ENCODE measurements at places on chromosomes 16 and 17. TPM values are rescaled to one million over a fixed set of nuclear protein-coding genes. Genes with fewer than 3 reads are reported as not detected.

GRCh38 chr17:47692895-47693730 lies 848 bp upstream of the TBKBP1 start:
- peak; percentile 43 for DNase-seq

DNA sequence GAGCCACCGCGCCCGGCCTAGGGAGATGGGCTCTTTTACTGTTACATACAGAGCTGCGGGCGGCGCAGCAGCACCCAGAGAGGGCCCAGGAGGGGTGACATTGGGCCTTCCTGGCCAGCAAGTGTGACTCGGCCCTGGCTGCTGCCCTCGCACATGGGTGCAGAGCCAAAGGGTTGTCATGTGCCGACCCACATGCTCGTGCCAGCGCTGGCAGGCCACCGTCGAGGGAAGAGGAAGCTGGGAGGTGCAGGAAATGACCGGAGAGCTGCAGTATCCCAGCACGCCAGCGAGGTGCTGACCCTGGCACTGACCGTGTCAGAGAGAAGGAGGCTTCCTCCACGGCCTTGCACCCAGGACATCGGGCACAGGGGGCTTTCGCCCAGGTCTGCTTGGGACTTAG lies 8.0 kb downstream of the ENDOV start:
- no peak for DNase-seq

- no peak for DNase-seq
Observed at GRCh38 chr16:75287708-75288107, 36.3 kb upstream of the BCAR1 start.

GRCh38 chr16:12700161-12700560 lies 103.5 kb downstream of the CPPED1 start:
- DNase-seq, result no peak

DNA sequence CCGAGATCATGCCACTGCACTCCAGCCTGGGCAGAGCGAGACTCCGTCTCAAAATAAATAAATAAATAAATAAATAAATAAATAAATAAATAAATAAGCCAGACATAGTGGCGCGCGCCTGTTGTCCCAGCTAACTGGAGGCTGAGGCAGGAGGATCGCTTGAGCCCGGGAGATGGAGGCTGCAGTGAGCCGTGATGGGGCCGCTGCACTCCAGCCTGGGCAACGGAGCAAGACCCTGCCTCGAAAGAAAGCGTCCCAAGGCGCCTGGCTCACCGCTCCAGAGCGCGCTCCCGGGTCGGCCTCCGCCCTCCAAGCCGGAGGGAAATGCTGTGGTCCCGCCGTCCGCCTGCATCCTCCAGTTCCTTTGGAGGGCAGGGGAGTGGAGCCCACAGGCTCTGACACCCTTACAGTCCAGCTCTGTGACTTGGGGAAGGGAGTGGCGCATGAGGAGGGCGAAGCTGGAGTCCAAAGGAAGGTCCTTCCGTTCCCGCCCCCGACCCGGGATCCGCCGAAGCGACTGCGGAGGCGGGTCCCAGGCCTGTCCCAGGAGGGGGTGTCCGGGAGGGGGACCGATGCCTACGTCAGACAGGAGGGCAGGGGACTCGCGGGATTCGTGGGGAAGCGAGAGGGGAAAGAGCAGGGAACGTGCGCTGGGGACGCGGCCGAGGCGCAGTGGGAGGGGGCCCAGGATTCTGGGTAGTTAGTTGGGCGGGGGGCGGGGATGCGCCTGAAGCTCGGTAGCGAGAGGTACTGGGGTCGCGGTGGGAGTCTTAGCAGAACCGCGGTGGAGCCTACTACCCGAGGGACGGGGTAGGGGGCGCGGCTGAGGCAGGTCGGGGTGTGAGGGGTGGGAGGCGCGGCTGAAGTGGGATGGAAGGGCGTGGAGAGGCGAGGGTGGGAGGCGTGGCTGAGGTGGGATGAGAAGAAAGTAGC lies 8.4 kb upstream of the TRPV2 start:
- DNase-seq, result peak; percentile 96

- DNase-seq, result peak; percentile 92
Observed at GRCh38 chr17:36183001-36183971, 6.8 kb upstream of the TBC1D3B start.

- peak; percentile 36 for DNase-seq
Observed at GRCh38 chr17:67385122-67385988, 8.3 kb downstream of the PITPNC1 start.

DNA sequence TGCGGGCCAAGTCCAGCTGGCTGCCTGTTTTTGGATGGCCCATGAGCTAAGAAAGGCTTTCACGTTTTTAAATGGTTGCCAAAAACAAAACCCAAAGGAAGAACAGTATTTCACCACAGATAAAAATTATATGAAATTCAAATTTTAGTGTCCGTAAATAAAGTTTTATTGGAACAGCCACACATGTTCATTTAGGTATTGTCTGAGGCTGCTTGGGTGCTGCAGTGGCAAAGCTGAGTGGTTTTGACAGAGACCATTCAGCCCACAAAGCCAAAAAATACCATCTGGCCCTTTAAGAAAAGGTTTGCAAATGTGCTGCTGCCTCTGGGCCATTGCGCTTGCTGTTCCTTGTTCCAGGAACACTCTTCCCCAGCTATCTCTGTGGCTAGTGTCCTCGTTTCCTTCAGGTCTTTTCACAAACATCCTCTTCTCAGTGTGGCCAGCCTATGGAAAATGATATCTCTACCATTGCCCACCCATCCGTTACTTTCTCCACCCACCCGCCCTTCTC lies 232.9 kb upstream of the CIBAR2 start:
- DNase-seq, result no peak

GRCh38 chr16:66414891-66415290 lies 12.2 kb upstream of the BEAN1 start:
- no peak for DNase-seq

DNA sequence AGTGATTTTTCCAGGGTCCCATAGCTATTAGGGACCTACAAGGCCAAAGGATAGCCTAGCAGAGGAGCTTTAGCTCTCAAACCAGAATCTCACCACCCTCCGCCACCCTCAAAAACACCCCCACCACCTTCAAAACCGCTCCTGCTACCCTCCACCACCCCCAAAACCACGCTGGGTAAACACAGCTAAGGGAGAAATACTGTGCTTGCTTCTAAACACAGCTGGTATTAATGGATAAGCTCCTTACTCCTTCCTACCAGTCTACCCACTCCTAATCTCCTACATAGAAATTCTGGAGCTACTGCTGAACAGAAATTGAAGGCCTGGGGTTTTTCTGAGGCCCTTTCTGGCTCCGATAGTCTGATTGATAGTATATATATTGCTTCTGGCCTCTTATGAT lies 2.2 kb upstream of the LPCAT2 start:
- DNase-seq, result no peak

DNA sequence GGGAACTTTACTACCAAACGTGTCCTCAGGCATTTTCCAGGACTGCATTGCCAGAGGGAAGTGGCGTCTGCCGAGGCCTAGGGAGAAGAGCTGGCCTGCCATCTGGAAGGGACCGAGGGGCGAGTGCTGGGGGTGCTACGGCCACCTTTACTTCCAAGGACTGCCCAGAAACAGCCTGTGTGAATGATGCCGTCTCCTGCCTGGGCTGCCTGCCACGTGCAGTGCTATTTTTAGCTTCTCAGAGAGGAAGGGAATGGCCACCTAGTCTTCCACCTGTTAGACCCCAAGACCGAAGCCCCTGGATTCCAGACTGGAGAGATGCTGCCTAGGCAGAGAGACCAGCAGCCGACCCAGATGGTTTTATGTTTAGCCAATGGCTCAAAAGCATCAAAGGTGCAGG lies 57.2 kb downstream of the VAC14 start:
- DNase-seq, result no peak

DNA sequence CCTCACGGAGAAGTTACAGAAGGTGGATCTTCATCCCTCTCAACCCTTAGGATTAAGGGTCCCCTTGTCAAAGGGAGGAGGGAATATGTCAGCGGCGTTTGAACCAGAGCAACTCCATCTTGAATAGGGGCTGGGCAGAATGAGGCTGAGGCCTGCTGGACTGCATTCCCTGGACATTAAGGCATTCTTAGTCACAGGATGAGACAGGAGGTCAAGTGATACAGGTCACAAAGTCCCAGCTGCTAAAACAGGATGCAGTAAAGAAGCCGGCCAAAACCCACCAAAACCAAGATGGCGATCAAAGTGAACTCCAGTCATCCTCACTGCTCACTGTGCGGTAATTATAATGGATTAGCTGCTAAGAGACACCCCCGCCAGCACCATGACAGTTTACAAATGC lies 36.7 kb downstream of the RBFOX3 start:
- DNase-seq, result no peak

GRCh38 chr16:17451843-17452242 lies 18.9 kb downstream of the XYLT1 start:
- DNase-seq, result no peak

DNA sequence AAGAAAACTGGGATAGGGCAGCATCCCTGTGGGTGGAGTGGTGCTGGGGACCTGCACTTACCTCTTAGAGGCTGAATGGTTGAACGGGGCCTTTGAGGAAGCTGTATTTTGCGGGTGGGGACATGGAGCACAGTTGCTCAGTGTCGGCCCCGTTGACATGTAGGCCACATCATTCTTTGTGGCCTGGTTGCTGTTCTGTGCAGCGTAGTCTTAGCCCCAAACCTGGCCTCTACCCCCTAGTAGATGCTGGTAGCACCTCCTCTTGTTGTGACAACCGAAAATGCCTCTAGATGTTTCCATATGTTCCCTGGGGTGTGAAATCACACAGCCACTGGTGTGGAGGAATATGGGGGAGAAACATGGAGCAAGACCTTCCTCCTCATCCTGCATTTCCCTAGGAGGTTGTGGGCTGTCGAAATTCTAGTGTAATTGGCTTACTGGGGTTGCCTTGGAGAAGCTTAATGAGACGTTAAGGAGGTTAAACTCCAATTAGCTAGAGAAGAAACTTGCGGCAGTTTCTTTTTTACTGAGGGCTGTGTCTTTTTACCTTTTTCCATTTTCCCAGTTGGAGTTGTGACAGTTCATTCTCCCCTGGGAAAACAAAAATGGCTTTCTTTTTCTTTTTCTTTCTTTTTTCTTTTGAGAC lies 9.4 kb downstream of the ABCC1 start:
- no peak for DNase-seq

DNA sequence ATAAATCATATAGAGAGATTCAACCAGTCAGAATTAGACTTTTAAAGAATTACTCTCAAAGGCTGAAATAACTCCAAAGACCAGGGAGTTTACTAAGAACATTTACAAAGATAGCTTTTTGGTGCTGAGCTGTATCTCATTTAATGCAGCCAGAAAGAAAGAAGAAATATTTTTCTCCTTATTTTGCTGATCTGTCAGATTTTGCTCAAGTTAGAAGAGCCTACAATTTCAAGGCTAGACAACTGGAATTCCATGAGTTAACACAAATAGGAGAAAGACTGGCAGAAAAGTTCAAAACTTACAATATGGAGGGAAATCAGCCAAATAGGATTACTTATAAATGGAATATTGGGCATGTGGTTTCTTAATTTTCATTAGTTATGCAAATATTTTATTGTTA lies 6.1 kb upstream of the SLFN12 start:
- no peak for DNase-seq

DNA sequence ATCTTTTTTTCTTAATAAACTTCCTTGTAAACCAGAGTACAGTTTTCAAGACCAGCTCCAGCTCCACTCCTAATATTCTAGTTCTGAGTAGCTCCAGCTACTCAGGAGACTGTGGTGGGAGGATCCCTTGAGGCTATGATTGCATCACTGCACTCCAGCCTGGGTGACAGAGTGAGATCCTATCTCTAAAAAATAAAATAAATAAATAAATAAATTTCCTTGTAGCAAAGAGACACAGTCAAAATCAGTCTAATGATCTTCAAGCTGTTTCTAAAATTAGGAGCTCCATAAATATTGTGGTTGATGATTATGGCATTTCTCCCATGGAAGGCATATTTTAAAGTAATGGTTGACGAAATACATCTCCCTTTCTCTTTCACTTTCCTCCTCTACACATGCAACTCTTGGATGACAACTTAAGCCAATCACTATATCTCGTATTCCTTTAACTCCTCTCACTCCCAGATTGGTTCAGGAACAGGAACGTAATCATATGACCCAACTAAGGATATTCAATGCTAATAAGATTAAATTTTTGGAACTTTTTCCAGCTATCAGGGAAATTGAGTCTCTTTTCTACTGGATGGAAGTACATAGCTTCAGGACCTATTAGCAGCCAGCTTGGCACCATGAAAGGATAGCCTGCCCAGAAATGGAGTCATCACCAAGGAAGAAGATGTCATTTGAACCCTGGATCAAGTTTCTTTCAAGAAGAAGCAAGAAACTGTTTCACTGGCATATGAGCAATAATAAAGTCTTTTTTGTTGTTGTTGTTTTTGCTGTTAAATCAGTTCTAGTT lies 42.1 kb upstream of the TAOK1 start:
- no peak for DNase-seq

DNA sequence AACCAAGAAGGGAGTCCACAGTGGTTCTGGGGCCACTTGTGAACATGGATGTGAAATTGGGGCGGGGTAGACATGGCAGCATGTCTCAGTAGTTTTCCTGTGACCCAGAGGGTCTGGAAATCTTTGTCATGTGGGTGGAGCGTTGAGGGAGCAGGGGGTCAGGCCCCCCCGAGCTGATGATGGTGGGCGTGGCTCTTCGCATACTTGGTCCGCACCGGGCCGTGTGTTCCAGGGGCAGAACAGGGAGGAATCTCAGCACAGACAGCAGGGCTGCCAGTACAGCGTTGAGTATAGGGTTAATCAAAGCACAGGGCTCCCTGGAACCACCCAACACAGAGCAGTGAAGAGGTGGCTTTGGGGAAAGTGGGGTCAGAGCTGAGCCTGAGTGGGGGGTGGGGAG lies 267.5 kb downstream of the SEC14L1 start:
- no peak for DNase-seq

DNA sequence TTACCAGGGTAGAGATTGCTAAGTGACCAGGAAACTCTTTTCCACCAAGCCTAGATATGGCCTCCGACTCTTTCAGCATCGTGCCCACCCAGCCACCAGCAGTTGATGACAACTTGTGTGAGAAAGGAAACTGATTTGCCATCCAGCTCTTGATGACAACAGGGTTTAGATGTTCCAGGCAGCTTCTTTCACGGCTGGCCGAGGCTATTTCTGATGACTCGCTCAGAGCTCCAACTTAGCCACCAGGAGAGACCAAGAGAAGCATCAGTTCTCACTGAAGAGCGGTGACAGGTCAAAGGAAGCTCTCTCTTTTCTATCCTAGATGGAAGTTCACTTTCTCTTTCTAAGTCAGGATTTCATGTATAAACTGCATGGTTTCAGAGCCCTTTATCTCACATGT lies 61.2 kb downstream of the MPHOSPH6 start:
- no peak for DNase-seq

GRCh38 chr17:37745801-37746426 lies 1.1 kb upstream of the HNF1B start:
- no peak for DNase-seq

GRCh38 chr17:73657473-73658116 lies 13.3 kb upstream of the SDK2 start:
- DNase-seq, result peak; percentile 89

Gene IRF8
- 1.4 TPM for total RNA-seq

Gene TBC1D3C
- not detected for total RNA-seq

Gene PROCA1
- 11.3 TPM for total RNA-seq

Gene PIK3R6
- total RNA-seq, result 0.24 TPM

Gene MIEN1
- 24.3 TPM for total RNA-seq

Gene SPATA22
- total RNA-seq, result not detected

Gene DPEP2
- total RNA-seq, result not detected

All from GM23338 (cell line).